ENCODE measurements at places on chromosomes 16 and 17.

DNA sequence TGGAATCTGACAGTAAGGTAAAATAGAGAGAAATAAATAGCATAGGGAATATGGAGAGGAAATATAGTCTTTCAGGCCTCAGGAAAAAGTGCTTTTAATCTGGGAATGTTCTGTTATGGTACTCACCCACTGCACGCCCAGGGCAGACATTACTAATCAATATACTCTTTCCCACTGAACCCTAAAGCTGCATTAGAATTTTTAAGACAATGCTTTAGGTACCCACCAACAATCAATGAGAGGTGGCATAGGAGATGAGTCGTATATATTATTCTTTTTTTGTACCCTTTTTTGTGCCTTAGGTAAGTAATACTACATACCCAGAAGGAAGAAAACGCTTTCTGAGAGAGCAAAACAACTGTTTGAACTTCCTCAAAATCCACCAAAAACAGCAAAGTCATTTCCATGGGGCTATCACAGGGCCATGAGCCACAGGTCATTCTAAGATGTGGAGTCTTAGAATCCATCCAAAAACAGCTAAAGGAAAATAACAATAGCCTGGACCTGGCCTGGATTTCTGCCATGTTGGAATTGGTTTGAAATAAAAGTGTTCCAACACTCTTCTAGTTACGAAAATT is 542.1 kb downstream of the XYLT1 start:
- DNase-seq: no peak

- no peak for DNase-seq
Observed at GRCh38 chr17:65572581-65573281, 11.3 kb upstream of the AXIN2 start.

DNA sequence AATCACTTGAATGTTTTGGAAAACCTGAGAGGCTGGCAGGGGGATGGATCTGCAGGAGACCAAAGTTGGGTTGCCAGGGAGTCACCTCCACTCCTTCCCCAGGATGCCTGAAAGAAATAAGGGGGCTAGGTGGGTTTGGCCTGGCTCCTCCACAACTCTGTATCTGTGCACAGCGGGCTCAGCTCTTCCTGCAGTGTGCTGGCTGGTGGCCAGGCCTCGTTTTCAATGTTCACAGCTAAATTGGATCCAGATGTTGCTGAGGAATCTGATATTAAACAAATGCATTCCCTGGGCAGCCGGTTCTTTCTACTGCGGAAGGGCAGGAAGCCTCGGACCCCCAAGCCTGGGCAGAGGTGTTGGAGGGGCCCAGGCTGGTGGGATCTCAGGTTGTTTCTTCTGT is 106.2 kb downstream of the N4BP1 start:
- DNase-seq: no peak

DNA sequence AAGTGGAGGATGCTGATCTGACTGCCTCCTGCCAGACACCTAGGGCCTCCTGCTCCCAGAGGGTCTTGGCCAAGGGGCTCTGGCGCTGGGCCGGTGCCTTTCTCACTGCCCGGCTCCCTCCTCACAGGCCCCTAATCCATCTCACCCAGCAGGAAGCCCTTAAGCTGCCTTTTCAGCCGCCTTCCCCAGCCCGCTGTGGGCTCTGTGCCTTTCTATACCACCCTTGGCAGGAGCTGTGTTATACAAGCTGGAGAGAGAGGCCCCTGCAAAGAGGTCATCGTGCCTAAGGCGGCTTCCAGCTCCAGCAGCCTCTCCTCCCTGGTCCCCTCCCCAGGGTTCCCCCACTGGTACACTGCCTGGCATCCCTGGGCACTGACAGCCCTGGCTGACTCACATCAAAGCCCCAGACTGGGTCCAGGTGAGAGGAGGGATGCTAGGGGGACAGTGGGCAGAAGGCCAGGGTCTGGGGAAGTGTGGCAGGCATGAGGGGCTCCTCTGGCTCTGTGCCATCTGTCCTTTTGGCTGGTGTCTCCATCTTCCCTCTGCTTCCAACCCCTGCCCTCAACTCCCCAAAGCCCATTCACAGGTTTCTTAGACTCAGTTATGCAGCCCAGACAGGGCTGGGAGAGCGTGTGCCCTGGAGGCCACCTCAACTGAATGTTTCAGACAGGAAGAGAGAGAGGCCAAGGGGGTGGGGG is 15.3 kb upstream of the FZD2 start:
- DNase-seq: no peak

- DNase-seq: no peak
Observed at GRCh38 chr17:83007504-83008185, 71.8 kb upstream of the METRNL start.

GRCh38 chr16:57838161-57838560 is 35.9 kb upstream of the KIFC3 start:
- DNase-seq: no peak

- DNase-seq: no peak
Observed at GRCh38 chr17:48244121-48244711, 136.7 kb downstream of the SNX11 start.

- DNase-seq: no peak
Observed at GRCh38 chr16:53290520-53290919, 143.8 kb upstream of the RBL2 start.

DNA sequence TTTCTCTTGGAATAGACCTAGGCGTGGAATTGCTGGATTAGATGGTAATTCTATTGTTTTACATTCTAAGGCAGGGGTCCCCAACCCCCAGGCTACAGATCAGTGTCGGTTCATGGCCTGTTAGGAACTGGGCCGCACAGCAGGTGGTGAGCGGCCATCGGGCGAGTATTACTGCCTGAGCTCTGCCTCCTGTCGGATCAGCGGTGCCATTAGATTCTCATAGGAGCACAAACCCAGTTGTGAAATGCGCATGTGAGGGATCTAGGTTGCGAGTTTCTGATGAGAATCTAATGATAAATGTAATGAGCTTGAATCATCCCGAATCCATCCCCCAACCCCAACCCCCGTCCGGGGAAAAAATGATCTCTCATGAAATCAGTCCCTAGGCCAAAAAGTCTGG is 23.0 kb downstream of the NLRC5 start:
- DNase-seq: no peak

DNA sequence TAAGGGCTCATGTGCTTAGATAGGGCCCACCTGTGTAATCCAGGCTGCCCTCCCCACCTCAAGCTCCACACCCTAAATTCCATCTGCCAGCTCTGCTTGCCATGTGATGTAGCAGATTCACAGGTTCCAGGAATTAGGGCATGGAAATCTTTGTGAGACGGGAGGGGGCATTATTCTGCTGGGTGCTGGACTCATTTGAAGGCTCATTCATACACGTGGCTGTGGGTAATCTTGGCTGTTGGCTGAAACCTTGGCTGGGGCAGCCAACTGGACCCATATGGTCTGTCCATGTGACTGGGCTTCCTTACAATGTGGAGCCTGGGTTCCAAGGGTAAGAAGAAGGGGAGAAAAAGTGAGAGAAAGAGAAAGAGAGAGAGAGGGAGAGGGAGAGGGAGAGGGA is 115.1 kb downstream of the CYLD start:
- DNase-seq: no peak

DNA sequence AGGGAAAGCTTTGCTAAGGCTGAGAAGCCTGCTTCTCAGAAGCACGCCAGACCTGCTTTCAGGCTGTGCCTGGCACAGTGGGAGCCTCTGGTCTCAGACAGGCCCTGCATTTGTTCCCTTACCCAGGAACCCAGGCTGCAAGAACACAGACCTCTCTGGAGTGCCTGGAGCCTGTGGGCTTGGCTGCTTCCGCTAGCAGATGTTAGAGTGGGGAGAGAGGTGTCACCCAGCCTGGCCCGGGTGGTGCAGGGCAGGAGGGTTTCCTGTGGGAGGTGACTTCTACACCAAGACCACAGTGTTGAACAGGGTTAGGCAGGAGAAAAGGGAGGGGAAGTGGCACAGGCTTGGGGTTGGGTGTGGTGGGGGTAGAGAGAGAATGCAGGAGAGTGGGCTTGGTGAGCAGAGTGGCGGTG is 35.8 kb upstream of the ADGRG1 start:
- DNase-seq: no peak

DNA sequence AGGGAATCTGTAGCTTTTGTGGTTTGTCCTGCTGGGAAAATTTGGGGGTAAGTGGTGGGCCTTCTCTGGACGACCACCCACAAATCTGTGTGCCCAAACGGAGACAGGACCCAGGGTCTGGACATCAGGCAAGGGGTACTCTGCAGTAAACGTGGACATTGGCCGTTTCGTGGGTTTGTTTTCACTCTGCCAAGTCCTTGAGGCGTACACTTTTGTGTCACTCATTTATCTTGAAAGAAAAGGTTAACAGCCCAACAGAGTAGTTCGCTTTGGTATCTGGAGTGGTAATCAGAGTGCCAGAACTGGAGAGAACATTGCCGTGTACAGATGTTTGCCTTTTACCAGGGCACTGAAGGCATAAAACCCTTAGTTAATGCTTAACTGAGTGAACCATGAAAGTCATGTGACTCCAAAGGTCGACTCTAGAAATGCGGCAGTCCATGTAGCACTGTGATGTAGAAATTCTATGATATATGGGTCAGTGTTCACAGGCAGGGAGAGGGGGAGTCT is 15.4 kb downstream of the NAA60 start:
- peak; percentile 29 for DNase-seq

GRCh38 chr16:57258226-57258909 is 13.3 kb downstream of the ARL2BP start:
- DNase-seq: peak; percentile 2

DNA sequence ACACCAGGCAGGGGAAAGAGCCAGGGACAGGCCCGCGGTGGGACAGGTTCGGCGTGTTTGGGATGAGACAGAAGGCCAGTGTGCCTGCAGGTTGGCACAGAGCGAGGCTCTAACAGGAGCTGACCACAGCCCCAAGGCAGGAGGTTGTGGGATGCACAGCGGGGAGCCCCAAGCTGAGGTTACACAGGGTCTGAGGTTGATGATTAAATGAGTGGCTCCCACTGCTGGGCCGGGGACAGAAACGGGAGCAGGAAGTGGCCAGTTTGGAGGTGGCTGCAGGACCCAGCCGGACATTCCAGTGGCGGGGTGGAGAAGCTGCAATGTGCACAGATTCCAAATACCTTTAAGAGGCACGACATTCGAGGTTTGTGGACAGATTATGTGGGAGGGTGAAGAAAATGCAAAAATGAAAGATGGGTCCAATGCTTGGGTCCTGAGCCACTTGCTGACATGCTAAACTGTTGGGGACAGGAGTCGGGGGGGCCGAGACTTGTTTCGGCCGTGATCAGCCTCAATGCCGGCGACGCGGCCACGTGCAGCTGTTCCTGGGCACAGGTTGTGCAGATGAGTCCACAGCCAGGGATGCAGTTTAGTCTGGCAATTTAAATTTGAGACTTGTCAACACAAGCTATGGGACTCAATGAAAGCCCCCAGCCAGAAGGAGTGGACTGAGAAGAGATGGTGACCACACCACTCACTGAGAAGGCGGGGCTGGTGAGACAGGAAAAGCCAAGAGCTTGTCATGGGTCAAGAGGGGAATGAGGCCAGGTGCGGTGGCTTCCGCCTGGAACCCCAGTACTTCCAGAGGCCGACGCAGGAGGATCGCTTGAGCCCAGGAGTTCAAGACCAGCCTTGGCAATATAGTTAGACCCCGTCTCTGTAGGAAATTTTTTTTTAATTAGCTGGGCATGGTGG is 8.7 kb downstream of the ENPP7 start:
- DNase-seq: no peak

DNA sequence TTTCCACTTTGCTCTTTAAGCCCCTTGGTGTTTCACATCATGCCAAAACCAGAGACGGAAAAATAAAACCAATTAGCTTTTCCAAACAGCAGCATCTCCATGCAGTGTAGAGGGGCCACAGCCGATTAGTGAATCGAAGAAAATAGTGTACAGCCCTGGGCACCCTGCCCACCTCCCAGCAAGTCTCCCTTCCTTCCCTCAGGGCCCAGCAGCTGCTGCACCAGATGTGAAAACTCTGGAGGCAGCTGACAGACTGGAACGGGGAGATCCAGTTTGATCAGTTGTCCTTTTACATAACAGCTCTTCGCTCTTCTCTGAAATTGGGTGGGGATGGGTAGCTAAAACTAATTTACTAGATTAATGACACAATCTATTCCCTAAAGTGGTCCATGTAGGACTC is 19.3 kb downstream of the TMEM11 start:
- DNase-seq: no peak

Measured in left colon (tissue), 2 donors.